Hematopoietic multipotent progenitor cell treated with erythropoietin and hydrocortisone succinate and interleukin-3 and kit ligand, for 15 days (in vitro differentiated cells): ENCODE measurements at places on chromosomes 13 and 19.

DNA sequence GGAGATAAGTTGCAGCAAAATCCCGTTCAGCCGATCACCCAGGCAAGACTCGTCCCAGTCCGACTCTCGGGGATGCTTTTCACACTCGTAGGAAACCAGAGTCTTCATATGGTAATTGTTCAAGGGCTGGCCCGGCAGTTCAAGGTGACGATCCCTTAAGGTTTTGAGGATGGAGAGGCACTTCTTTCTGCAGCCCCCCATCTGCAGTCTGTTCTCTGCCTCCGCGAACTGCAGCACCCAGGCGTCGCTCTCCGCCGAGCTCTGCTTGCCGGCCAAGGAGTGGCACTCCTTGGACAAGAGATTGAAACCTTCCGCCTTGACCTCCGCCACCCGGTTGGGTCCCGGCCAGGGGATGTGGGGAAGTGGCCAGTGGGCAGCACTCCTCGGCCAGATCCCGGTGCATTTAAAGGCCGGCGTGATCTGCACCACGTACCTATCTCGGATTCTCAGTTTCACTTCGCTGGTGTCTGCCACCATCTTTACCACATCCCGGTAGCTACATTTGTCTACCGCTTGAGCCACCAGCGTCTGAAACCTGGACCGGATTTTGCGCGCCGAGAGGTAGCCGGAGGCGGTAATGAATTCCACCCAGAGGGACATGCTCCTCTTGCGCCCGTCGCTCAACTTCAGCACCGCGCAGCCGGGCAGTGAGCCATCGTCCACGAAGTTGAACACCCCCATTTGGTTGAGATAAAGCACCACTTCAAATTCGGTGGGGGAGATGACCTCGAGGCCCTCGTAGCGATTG, 1.1 kb downstream of the MAB21L1 start:
- no peak for DNase-seq

DNA sequence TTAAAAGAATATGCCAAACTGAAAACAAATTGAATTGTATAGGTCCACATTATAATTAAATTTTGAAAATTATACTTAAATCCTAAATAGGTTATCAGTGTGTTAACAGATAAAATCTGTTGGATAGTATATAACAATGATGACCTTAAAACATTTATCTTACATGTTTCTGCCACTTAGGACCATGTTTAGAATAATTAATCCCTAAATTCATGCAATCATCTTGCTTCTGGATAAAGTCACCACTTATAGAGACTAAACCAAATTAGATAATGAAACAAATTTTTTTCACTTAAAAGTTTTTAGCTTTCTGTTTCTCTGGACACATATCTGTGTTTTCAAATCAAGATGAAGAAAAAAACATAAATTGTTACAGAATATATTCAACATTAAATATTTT, 511.7 kb upstream of the MIR17HG start:
- no peak for DNase-seq

- DNase-seq: no peak
These were observed 59.0 kb downstream of the WDFY2 start for GRCh38 chr13:51643105-51643881.

- no peak for DNase-seq
These were observed 131.0 kb downstream of the TEX29 start for GRCh38 chr13:111451402-111451801.

- DNase-seq: no peak
These were observed 66.4 kb downstream of the EPSTI1 start for GRCh38 chr13:42925626-42926025.

DNA sequence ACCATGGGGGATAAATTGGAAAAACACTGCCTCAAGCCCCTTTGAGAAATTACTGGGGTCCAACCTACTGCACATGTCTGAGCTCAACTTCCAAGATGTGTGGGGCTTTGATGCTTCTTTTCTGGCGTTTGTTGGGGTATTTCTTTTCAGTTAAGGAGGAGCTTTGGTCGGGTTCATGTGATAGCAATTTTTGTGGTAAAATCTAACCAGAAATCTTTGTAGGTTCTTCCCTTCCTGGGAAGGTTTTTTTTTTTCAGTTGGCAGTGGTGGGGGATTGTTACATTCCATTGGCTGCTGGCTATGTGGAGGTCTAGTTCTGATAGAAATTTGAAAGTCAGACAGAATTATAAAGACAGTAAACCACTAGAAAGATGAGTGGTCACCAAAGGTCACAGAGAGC, 327.8 kb downstream of the ATP8A2 start:
- no peak for DNase-seq

DNA sequence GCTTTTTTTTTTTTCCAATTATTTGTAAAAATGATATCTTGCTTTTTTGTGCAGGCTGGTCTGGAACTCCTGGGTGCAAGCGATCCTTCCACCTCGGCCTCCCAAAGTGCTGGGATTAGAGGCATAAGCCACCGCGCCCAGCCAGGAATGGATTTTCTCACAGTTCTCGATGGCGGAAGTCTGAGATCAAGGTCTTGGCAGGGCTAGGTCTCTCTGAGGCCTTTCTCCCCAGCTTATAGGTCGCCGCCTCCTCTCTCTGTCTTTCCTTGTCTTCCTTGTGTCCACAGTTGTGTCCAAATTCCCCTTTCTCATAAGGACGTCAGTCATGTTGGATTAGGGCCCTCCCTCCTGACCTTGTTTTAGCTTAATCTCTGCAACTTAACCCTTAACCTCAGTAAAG, 200.5 kb downstream of the UQCRFS1 start:
- no peak for DNase-seq

DNA sequence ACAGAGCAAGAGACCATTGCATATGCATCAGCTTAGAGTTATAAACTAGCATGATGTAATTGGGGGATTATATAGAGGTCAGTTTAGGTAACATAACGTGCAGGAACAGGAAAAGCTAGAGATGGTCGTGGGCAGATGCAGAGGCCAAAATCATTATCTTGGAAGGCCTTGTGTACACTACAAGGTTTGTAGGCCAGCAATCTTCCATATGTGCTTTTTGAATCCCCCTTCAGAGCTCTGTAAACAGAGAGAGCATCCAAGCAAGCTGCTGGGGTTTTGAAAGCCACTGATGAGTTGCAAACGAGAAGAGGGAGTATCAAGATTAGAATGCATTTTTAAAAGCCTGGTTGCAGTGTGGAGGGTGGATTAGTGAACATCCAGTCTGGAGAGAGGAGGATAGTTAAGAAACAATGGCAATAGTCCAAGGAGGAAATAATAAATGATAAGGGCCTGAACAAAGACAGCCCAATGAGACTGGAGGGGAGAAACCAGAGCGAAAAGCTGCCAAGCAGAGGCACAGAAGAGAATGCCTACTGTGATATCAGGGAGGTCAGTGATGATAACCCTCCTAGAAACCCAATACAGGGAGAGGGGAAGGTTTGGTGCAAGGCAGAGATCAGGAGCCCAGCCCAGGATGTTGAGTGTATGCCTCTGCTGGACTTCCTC, 109.6 kb downstream of the ZAR1L start:
- no peak for DNase-seq

DNA sequence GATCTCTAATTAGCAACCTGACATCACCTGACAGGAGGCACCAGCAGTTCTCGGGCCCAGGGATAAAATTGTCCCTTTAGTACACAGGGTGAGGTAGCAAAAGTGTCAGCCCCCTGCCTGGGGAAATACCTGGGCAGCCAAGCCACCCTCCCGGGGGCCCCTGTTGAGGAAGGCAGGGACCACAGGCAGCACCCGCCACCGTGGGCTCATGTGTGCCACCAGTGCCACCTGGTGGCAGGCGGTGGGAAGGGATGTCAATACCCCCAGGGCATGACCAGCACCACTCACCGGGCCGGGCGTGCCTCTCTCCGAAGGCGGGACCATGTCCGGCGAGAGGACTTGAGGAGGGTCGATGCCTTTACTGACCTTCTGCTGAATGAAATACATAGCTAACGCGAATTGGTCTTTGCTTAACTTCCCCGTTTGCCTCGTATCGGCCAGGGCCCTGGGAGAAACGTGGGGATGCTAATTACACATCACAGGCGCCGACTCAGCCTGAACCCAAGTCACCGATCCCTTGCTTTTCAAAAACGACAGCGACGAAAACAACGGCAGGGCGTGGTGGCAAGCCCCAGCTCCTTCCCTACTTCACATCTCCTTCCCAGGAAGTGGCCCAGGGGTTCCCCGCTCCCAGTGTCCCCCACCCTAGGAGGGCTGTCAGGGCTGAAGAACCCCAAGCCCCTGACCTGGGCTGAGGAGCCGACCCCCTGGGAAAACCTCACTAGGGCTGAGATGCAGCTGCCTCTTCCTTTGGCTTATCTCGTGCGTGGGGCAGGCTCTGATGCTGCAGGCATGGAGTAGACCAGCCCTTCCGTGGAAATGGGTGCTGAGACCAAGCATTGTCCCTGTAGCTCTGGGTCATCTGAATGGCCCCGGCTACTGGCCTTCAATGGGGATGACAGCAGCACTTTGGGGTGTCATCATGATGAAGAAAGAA, 53.8 kb downstream of the EPS15L1 start:
- DNase-seq: peak; percentile 66

DNA sequence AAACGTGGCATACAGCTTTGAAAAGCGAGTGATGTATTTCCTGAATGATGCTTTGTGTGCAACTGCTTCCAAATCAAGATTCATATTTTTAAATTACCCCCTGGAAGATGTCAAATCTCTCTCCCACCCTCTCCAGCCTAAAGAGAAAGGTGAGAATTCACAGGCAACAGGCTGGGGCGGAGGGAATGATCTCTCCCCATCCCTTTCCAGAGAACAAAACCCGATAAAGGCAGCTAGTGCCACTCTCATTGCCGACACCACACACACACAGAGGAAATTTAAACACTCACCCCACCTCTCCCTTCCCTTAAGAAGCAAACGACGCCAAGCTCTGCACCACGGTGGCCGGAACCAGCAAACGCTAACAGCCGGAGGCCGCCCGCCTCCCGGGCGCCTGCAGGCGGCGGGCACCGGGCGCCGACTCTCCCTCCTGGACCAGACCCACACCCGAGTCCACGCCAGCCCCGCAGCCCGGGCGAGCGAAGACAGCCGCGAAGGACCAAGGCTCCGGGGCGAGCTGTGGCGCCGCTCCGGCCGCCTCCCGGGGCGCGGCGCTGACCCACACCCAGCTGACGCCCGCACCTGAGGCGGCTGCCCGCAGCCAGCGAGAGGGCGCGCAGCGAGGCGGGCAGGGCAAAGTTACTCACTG, 477 bp downstream of the LNX2 start:
- DNase-seq: peak; percentile 57

- DNase-seq: no peak
These were observed 61.4 kb downstream of the MICU2 start for GRCh38 chr13:21542563-21542962.

DNA sequence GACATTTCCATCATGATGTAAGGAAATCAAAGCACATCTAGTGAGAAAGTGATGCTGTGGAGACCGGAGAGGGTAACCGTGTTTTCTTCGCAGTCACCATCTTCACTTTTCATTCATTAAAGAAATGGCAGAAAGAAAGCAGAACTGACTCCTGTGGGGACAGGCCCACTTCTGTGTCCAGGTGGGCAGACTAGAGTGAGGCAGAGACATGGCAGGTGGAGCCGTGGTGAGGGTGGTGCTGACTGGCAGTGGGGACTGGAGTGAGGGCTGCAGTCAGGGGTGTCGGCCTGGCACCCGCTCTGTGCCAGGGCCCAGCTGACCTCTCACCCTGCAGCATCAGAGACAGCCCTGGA, 71.4 kb upstream of the MCF2L start:
- no peak for DNase-seq

DNA sequence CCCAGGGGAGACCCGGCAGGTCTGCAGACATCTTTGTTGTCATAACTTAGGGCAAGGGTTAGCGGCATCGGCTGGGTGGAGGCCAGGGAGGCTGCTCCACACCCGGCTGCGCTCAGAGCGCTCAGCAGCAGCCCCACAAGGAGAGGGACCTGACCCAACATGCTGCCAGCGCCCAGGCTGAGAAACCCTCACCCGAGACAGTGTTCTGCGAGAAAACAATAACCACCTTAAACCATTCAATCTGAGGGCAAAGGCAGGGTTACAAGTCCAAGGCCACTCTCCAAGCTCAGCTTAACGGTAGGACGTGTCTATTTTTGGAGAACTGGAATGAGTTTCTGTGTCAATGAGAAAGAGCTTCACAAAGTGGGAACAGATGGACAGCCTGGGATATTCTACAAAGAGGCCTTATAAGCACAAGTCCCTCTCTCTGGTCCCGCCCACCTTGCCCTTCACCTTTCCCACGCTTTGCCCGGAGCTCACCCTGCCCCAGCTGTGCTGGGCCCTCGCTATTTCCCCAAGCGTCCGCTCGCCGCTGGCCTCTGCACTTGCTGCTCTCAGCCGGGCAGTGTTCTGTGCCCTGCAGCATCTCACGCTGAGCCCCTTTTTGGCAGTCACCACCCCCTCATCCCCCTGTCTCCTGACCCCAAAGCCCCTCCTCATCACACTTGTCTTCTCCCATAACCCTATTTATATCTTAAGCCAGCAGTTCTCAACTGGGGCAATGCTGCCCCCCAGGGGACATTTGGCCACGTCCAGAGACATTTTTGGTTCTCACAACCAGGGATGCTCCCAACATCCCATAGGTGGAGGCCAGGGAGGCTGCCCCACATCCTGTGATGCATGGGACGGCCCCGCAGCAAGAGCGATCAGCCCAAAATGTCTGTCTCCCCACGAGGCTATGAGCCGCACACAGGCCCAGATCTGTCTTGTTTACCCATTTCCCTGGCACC, 17.6 kb downstream of the PPP1R12C start:
- no peak for DNase-seq

GRCh38 chr13:105971312-105971711, 564.1 kb downstream of the EFNB2 start:
- no peak for DNase-seq

GRCh38 chr13:48448959-48449614, 36.2 kb upstream of the LPAR6 start:
- DNase-seq: no peak

DNA sequence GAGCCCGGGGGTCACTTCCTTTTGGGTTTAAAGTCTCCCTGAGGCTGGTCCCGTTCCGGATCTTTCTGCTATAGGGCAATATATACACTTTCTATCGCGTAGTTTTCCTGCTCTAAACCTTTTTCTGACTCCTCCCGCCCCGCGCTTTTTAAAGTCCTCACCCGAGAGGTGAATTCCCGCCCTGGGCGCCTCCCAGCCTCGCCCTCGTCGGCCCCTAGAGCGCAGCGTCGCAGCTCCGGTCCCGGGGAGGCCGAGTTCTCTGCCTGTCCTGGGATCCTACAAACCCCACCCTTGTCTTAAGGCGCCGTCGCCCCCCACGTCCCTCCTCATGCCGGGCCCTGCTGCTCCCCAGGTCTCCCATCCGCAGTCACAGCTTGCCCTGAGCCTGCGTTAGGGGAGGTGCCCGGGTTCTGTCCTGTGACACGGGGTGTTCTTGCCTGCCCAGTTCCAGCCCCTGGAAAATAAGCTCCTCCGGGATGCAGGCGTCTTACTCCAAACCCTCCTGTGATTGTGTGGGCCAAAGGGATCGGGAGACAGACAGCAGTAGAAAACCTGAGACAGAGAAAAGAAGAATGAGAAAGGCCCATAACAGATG, 491 bp downstream of the ZNF525 start:
- peak; percentile 6 for DNase-seq

- DNase-seq: no peak
These were observed 41.0 kb downstream of the POU4F1 start for GRCh38 chr13:78562237-78562889.

DNA sequence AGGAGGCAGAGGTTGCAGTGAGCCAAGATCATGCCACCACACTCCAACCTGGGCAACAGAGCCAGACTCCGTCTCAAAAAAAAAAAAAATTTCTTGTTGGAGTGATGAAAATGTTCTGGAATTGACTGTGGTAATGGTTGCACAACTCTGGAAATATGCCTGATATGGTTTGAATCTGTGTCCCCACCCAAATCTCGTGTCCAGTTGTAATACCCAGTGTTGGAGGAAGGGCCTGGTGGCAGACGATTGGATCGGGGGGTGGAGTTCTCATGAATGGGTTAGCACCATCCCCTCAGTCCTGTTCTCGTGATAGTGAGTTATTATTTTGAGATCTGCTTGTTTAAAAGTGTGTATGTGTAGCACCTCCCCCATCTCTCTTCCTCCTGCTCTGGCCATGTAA, 41.1 kb upstream of the MAP3K10 start:
- DNase-seq: no peak
